ENCODE measurements at places on chromosomes 16 and 17.

GRCh38 chr17:1742371-1743087, at the start of gene SERPINF2:
Gene SERPINF2, plus strand, starts transcription at chr17:1742871. Its CDS starts 2,125 bp downstream, at chr17:1744996.
- no peak within 1 kb of the TSS for H3K27ac ChIP-seq
- H3K4me3 ChIP-seq = no peak within 1 kb of the TSS
- H3K4me1 ChIP-seq = no peaks in the 10 kb centered on the region
- no peak for DNase-seq
- peaks cover 8% of the 10 kb centered on the region for H3K36me3 ChIP-seq

- H3K4me1 ChIP-seq = no peaks in the 10 kb centered on the region
- H3K36me3 ChIP-seq = peaks cover 5% of the 10 kb centered on the region
- no peaks in the 10 kb centered on the region for H3K27me3 ChIP-seq
- H3K27ac ChIP-seq = no peak overlapping the region
- H3K4me3 ChIP-seq = no peak overlapping the region
These were observed 48.5 kb downstream of the SNX11 start for GRCh38 chr17:48155889-48156611.

DNA sequence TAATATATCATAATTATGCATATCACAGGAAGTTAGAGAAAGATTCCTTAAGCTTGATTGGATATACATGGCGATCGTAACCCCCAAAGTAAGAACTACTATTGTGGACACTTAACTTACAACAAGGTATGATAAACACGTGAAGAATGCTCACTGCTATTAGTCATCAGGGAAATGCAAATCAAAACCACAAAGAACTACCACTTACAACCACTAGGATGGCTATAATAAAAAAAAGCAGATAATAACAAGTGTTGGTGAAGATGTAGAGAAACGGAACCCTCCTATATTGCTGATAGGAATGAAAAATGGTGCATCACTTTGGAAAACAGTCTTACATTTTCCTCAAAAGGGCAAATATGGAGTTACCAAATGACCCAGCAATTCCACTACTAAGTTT, 265.9 kb downstream of the SLC39A11 start:
- H3K27me3 ChIP-seq = no peaks in the 10 kb centered on the region
- H3K36me3 ChIP-seq = no peaks in the 10 kb centered on the region
- H3K4me1 ChIP-seq = no peaks in the 10 kb centered on the region
- no peak overlapping the region for H3K4me3 ChIP-seq
- DNase-seq = no peak
- H3K27ac ChIP-seq = no peak overlapping the region

GRCh38 chr17:31528291-31528874, 136.9 kb downstream of the RAB11FIP4 start:
- H3K4me1 ChIP-seq = no peaks in the 10 kb centered on the region
- H3K4me3 ChIP-seq = no peak overlapping the region
- H3K36me3 ChIP-seq = peaks cover 16% of the 10 kb centered on the region
- DNase-seq = no peak
- no peak overlapping the region for H3K27ac ChIP-seq

DNA sequence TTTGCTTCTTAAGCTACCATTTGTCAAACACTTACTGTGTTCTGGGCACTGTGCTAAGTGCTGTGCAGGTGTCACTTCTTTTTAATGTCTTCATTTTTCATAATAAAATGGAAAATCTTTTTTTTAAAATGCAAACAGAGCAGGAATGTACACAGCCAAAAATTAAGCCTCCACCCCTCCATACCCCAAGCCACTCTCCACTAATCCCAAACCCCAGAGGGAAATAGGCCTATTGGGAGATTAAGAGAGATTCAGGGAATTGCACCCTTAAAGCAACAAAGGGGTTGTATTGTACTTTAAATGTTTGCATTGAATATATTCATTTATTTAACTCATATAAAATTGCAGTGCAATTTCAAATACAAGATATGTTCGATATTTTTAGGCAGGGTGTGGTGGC, 28.6 kb upstream of the GAN start:
- no peaks in the 10 kb centered on the region for H3K4me1 ChIP-seq
- no peak for DNase-seq
- H3K27me3 ChIP-seq = no peaks in the 10 kb centered on the region
- H3K4me3 ChIP-seq = no peak overlapping the region

GRCh38 chr16:88088161-88088581, 136.9 kb downstream of the BANP start:
- H3K4me1 ChIP-seq = no peaks in the 10 kb centered on the region
- H3K4me3 ChIP-seq = no peak overlapping the region

DNA sequence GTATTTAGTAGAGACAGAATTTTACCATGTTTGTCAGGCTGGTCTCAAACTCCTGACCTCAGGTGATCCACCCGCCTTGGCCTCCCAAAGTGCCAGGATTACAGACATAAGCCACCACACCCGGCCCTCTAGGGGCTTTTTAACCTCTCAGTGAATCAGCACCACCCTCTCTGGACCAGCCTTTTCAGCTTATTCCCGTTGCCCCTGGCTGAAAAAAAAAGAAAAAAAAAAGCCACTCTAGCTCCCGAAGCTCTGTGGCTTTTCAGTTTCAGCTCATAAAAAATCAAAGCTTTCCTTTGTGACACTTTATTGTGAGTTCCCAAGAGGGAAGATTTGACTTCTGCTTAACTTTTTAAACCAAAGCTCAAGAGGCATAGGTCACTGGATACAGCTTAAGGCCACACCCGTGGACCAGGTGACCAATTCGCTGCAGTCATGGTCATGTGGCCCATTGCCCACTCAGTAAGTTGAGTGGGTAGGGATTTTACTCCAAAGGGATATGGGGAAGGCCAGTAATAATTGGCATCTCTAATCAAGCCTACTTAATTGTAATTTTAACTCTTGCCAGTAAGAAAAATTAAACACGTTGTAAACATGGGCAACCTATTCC, 46.6 kb upstream of the MED13 start:
- DNase-seq = no peak
- no peaks in the 10 kb centered on the region for H3K36me3 ChIP-seq
- no peaks in the 10 kb centered on the region for H3K27me3 ChIP-seq
- H3K27ac ChIP-seq = no peak overlapping the region
- H3K4me1 ChIP-seq = no peaks in the 10 kb centered on the region

DNA sequence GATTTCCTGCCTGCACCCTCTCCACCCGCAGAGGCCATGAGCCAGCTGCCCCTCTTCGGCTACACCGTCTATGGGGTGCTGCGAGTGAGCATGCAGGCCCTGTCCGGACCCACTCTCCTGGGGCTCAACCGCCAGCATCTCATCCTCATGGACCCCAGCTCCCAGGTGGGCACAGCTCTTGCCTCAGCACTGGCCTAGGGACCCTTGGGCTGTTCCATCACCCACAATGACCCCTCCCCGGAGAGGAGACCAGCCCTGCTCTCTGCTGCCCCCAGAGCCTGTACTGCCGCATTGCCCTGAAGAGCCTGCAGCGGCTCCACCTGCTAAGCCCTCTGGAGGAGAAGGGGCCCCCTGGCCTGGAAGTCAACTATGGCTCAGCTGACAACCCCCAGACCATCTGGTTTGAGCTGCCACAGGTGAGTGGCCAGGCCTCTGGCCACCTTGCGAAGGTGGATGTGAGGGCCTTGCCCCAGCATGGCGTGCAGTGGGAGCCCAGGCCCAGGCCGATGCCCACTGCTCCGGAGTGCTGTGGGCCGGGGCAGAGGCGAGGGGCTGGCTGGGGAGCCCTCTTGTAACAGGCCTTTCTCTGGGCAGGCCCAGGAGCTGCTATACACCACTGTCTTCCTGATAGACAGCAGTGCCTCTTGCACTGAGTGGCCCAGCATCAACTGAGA, 7.3 kb upstream of the SMIM5 start:
- H3K27ac ChIP-seq = no peak overlapping the region
- DNase-seq = no peak
- peaks cover 28% of the 10 kb centered on the region for H3K36me3 ChIP-seq
- H3K4me3 ChIP-seq = no peak overlapping the region

GRCh38 chr17:43680461-43680860, 18.7 kb upstream of the MEOX1 start:
- H3K4me3 ChIP-seq = no peak overlapping the region
- no peak for DNase-seq
- H3K27me3 ChIP-seq = no peaks in the 10 kb centered on the region
- no peaks in the 10 kb centered on the region for H3K36me3 ChIP-seq
- H3K4me1 ChIP-seq = peaks cover 11% of the 10 kb centered on the region

GRCh38 chr16:8505327-8505991, 84.9 kb downstream of the TMEM114 start:
- no peaks in the 10 kb centered on the region for H3K36me3 ChIP-seq
- no peak overlapping the region for H3K27ac ChIP-seq
- H3K4me1 ChIP-seq = no peaks in the 10 kb centered on the region

- H3K4me1 ChIP-seq = no peaks in the 10 kb centered on the region
- H3K27ac ChIP-seq = no peak overlapping the region
- no peaks in the 10 kb centered on the region for H3K36me3 ChIP-seq
- DNase-seq = no peak
- no peaks in the 10 kb centered on the region for H3K27me3 ChIP-seq
- H3K4me3 ChIP-seq = no peak overlapping the region
These were observed 965.7 kb upstream of the GOT2 start for GRCh38 chr16:59699786-59700185.

DNA sequence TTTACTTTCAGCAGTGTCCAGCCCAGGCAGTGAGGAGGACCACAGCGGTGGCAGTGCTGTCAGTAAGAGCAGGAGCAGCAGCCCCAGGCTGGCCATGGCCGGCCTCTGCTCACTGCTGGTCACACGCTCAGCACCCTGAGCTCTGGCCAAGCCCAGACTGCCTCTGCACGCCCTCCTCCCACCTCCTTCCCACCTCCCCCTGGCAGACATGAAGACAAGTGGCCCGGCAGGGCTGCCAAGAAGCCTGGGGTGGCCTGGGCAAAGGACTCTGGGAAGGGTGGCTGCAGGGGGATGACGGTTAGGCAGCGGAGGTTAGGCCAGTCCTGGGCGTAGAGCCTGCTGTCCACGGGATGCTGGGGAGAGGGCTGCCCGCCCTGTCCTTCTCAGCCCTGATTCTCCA, at the start of gene C16orf89:
Gene C16orf89, minus strand, starts transcription at position 144 of the 400 bp plus-strand sequence. Its CDS starts 48 bp downstream, at position 96.
- no peak for DNase-seq
- no peaks in the 10 kb centered on the region for H3K27me3 ChIP-seq
- H3K27ac ChIP-seq = no peak within 1 kb of the TSS
- no peak within 1 kb of the TSS for H3K4me3 ChIP-seq
- H3K36me3 ChIP-seq = no peaks in the 10 kb centered on the region

DNA sequence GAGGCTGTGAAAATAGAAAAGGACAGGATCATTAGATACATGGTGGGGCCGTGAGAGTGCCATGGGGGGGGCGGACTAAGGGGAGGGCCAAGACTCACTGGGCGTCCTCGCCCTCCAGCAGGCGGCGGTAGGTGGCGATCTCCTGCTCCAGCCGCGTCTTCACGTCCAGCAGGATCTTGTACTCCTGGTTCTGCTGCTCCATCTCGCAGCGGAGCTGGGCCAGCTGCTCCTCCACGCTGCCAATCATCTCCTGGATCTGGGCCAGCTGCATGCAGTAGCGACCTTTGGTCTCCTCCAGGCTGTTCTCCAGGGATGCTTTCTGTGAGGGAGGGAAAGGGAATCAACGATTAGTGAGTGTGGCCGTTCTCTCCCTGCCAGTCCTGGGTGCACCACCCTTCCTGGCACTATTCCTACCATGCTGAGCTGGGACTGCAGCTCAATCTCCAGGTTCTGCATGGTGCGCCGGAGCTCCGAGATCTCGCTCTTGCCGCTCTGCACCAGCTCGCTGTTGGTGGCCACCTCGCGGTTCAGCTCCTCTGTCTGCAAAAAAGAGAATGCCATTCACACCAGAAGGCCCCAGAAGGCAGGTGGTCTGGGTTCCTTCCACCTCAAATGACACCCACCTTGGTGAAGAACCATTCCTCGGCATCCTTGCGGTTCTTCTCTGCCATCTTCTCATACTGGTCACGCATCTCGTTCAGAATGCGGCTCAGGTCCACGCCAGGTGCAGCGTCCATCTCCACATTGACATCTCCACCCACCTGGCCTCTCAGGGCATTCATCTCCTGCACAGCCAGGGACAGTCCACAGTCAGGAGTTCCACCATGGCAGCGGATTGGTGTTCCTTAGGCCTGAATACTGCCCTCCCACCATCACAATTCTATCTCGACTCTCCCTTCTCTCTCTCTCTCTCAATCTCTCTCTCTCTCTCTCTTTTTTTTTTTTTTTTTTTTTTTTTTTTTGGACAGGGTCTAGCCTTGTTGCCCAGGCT, 3.3 kb downstream of the KRT14 start:
- H3K4me3 ChIP-seq = no peak overlapping the region
- no peak for DNase-seq
- H3K27me3 ChIP-seq = no peaks in the 10 kb centered on the region
- no peak overlapping the region for H3K27ac ChIP-seq

GRCh38 chr16:88331989-88332920, 50.5 kb upstream of the ZNF469 start:
- no peak overlapping the region for H3K4me3 ChIP-seq
- no peaks in the 10 kb centered on the region for H3K27me3 ChIP-seq
- H3K4me1 ChIP-seq = peaks cover 3% of the 10 kb centered on the region
- DNase-seq = no peak
- no peak overlapping the region for H3K27ac ChIP-seq

GRCh38 chr17:67834634-67835033, 9.3 kb downstream of the BPTF start:
- H3K4me3 ChIP-seq = no peak overlapping the region
- no peaks in the 10 kb centered on the region for H3K27me3 ChIP-seq
- H3K4me1 ChIP-seq = no peaks in the 10 kb centered on the region
- H3K27ac ChIP-seq = no peak overlapping the region
- no peak for DNase-seq

Data from thymus (tissue), 14 donors.